Renal pelvis (tissue), 12 donors: ENCODE measurements at places on chromosomes 7 and 10. TPM values are rescaled to one million over a fixed set of nuclear protein-coding genes. Genes with fewer than 3 reads are reported as not detected.

TAS2R39 gene
- not detected for polyA plus RNA-seq

CFTR gene
- 3.7 TPM for polyA plus RNA-seq

PROSER2 gene
- polyA plus RNA-seq = 6.1 TPM

ADAP1 gene
- 13.6 TPM for polyA plus RNA-seq

MRLN gene
- polyA plus RNA-seq = 0.36 TPM

FAM180A gene
- polyA plus RNA-seq = not detected
